ENCODE measurements at places on chromosomes 11 and 22.

GRCh38 chr11:19187114-19187832 is 14.5 kb downstream of the CSRP3 start:
- no peaks in the 10 kb centered on the region for H3K27me3 ChIP-seq
- H3K36me3 ChIP-seq, result no peaks in the 10 kb centered on the region
- no peak for DNase-seq
- H3K4me1 ChIP-seq, result no peaks in the 10 kb centered on the region
- H3K27ac ChIP-seq, result no peak overlapping the region
- no peak overlapping the region for H3K4me3 ChIP-seq

DNA sequence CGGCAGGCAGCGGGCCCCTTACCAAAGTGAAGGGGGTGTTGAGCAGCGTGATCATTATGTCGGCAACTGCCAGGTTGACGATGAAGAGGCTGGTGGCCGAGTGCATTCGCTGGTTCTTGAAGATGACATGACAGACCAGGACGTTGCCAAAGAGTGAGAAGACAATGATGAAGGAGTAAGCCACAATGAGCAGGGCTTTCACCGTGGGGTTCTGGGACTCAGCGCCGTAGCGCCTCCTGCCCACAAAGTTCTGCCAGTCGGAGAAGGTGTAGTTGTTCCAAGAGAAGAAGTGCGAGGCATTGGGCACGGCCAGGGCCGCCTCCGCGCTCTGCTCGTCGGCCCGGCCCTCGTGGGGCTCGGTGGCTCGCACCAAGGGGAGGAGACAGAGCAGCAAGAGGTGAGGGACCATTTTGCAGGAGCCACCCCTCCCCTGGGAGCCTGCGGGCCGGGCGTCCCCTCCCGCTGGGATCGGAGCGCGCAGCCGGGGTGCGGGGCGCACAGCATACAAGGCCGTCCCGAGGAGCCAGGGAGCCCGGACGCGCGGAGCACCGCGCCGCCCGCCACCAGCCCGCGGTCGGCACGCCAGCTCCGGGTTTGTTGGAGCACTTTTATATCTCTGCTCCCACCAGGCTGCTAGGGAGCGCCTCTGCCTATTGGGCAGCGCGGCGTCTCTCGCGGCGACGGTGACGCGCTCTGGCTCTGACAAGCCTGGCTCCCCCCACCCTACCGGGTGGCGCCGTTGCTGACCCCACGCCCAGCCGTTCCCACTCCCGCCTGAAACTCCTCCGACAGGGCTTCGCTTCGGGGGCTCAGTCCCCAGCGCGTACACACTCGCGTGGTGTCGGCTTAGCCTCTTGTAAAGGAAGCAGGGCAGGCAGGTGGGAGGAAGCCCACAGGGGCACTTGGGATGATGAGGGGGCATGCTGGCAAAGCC is at the start of gene GPR83:
TSS of gene GPR83 (minus strand) at position 581 of the 934 bp plus-strand sequence. CDS start at position 409, 172 bp downstream.
- H3K36me3 ChIP-seq, result no peaks in the 10 kb centered on the region
- no peak within 1 kb of the TSS for H3K27ac ChIP-seq
- H3K27me3 ChIP-seq, result peaks cover 48% of the 10 kb centered on the region
- H3K4me3 ChIP-seq, result peak within 1 kb of the TSS; percentile 32

GRCh38 chr11:83302151-83302550 is 16.0 kb upstream of the CCDC90B start:
- H3K27ac ChIP-seq, result no peak overlapping the region
- no peak overlapping the region for H3K4me3 ChIP-seq
- no peaks in the 10 kb centered on the region for H3K36me3 ChIP-seq
- H3K27me3 ChIP-seq, result no peaks in the 10 kb centered on the region

- peaks cover 3% of the 10 kb centered on the region for H3K27me3 ChIP-seq
- no peak overlapping the region for H3K4me3 ChIP-seq
- H3K4me1 ChIP-seq, result no peaks in the 10 kb centered on the region
- H3K27ac ChIP-seq, result no peak overlapping the region
These were observed 7.1 kb downstream of the LRRC32 start for GRCh38 chr11:76663486-76663810.

DNA sequence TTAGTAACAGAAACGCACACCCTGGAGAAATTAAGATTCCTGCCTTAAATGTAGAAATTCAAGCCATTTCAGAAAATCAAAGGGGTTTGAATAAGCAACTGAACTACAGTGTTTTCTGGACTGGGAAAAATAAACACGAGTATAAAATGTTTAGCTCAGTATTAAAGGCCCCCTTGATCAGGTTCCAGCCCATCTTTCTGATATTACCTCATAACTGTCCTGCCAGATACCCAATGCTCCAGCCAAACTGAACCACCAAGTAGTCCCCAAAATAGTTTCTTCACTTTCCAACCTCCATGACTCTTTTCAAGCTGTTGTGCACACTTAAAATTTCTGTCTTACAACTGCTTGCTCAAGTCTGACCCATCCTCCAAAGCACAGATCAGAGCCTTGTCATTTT is 54.4 kb downstream of the SERGEF start:
- no peak overlapping the region for H3K4me3 ChIP-seq
- no peak for DNase-seq
- no peak overlapping the region for H3K27ac ChIP-seq
- H3K27me3 ChIP-seq, result no peaks in the 10 kb centered on the region

- no peaks in the 10 kb centered on the region for H3K4me1 ChIP-seq
- peak overlapping the region; percentile 45 for H3K27ac ChIP-seq
These were observed 499 bp downstream of the ATL3 start for GRCh38 chr11:63670433-63671321.

GRCh38 chr11:4393858-4394223 is 339 bp upstream of the TRIM21 start:
- no peak for DNase-seq
- H3K36me3 ChIP-seq, result peaks cover 15% of the 10 kb centered on the region
- H3K27me3 ChIP-seq, result no peaks in the 10 kb centered on the region
- peaks cover 3% of the 10 kb centered on the region for H3K4me1 ChIP-seq
- H3K4me3 ChIP-seq, result peak overlapping the region; percentile 85
- H3K27ac ChIP-seq, result no peak overlapping the region

DNA sequence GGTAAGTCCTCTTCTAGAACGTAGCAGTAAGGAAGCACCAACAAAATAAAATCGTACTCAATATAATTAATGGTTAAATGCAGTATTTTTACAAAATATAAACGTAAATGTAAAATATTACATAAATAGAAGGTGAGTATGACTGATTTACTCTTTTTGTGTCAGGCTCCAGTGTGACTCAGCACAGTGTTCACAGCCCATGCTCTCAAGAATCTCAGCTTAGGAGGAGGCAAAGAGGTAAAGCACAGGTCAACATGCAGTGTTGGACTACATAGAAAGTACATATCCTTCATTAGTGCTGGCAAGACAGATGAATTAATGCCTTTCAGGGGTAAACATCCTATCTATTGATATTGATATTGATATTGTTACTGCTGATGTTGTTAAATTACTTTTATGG is 2050.6 kb upstream of the RAG2 start:
- H3K27ac ChIP-seq, result no peak overlapping the region
- no peaks in the 10 kb centered on the region for H3K4me1 ChIP-seq
- no peaks in the 10 kb centered on the region for H3K36me3 ChIP-seq
- H3K4me3 ChIP-seq, result no peak overlapping the region
- H3K27me3 ChIP-seq, result no peaks in the 10 kb centered on the region
